Pulmonary artery endothelial cell (primary cell): ENCODE measurements at places on chromosomes 6 and 20. TPM values are rescaled to one million over a fixed set of nuclear protein-coding genes. Genes with fewer than 3 reads are reported as not detected.
A peak's percentile ranks its signal among the peaks of the same experiment; 100 is the strongest.

- no peak for DNase-seq
Measured at GRCh38 chr6:4388675-4389074, 253.3 kb upstream of the ECI2 start.

- DNase-seq = no peak
Measured at GRCh38 chr6:150038202-150039062, 13.1 kb upstream of the RAET1L start.

DNA sequence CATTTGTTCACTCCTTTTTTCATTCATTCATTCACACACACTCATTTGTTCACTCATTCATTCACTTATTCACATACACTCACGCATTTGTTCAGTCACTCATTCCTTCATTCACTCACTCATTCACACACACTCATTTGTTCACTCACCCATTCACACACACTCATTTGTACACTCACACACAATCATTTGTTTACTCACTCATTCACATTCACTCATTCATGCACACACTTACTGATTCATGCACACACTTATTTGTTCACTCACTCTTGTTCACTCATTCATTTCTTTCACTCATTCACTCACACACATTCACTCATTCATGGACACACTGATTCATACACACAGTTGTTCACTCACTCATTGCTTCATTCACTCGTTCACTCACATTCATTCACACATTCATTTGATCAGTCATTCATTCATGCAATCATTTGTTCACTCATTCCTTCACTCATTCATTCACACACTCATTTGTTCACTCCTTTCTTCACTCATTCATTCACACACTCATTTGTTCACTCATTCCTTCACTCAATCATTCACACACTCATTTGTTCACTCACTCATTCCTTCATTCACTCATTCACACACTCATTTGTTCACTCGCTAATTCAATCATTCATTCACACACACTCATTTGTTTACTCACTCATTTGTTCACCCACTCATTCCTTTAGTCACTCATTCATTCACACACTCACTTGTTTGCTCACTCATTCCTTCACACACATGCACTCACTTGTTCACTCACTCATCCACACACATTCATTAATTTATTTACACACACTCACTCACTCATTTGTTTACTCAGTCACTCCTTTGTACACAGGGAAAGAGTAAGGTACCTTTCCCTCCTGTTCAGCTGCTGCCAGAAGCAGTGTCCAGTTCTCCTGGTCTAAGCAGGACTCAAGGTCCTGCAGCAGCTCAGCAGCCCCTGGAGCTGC lies 50.7 kb upstream of the BHLHE23 start:
- DNase-seq = no peak

Gene HLA-DRB5
- total RNA-seq = not detected in 2 replicates

Gene ULBP2
- total RNA-seq = 5.8 and 10.8 TPM in 2 replicates

DNA sequence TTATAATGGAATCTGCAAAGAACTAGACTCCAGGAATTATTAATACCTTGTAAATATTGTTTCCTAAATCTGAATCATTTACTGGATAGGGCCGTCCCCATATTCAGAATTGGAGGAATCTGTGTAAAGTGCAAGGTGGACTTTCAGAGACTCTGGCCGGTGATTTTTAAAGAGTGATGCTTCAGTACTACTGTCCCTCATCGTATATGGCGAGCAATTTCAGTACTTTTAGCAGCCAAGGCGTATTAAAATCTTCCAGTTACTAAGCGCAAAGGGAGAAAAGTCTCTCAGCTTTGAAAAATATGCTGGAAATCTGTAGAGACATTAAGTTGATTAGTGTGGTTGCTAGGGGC lies 483 bp downstream of the SMIM26 start:
- DNase-seq = no peak

DNA sequence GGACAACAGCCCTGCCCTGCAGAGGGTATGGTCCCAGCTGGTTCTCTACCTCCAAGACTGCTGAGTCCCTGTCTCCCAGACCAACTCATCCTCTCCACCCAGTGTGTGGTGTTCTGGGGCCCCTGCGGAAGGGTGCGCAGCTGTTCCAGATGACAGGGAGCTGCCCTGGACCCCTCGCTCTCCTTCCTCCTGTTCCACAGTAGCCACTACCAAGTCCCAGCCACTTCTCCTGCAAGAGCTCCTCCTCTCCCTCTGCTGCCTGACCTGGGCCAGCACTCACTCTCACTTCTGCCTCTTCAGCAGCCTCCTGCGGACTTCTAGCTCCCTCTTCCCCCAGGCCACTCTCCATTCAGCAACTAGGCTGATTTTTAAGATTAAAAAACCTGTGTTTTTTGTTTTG lies 40.1 kb upstream of the TMEM181 start:
- DNase-seq = no peak

DNA sequence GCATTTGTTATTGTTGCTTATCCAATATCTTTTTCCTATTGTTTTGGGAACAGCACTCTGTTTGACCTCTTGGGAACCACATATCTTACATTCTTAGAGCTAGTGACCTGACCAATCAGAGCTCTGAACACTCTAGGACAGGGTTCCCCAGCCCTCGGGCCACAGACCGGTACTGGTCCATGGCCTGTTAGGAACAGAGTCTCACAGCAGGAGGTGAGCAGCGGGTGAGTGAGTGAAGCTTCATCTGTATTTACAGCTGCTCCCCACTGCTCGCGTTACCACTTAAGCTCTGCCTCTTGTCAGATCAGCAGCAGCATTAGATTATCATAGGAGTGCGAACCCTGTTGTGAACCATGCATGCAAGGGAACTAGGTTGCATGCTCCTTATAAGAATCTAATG lies 226.0 kb upstream of the TSHZ2 start:
- no peak for DNase-seq

Gene ELOVL4
- total RNA-seq = 0.71 and 0.99 TPM in 2 replicates

Gene NOTCH4
- total RNA-seq = 20.1 and 25.0 TPM in 2 replicates

GRCh38 chr6:40349123-40349900 lies 237.9 kb downstream of the LRFN2 start:
- no peak for DNase-seq

DNA sequence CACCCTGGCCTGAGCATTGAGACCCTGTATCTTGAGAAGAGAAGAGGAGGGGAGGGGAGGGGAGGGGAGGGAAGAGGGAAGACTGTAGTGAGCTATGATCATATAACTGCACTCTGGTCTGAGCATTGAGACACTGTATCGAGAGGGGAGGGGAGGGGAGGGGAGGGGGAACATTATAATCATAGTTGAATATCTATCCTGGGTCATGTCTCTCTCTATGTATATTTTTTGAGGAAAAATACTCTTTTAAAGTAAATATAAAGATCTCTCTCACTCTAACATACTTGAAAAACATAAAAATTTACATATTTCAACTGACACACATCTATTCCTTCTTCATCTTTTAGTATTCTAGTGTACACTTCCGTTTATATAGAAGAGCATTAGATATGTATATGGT lies 431.0 kb downstream of the CDKAL1 start:
- DNase-seq = no peak

DNA sequence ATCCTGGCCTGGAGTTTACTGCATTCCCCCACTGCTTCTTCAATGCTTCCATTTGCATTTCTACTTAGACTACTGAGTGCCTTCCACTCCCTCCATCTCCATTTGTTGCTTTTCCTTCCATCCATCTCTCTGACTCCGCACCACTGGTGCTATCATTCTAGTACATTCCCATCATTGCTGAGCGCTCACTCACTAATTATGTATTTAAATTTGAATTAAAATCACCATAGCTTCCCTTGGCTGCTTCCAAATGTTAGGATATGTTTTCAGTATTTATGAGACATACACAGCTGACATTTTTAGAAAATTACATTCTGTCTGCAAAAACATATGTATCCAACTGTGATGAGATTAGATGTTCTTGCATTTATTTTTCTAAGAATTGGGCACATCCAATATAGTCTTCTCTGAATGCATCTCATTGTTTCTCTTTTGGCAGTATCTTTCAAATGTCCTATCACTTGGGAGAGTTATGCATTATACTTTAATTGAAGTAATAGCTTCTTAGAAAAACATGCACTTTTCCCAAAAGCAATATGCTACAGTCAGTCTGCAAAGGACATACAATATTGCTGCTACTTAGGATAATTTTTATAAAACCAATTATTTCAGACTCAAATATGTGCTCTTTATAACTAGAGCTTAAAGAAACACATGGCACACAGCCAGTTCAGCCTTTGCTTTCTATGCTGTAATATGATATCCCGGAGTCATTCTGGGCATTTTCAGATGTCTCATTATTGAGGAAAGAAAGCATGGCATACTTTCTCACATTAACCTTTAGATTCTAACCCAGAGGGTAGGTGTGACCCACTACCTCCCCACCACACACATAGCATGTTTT lies 12.1 kb upstream of the COL21A1 start:
- DNase-seq = no peak

GRCh38 chr6:146913842-146914488 lies 290.3 kb upstream of the STXBP5 start:
- DNase-seq = peak; percentile 92

Gene OTOR
- total RNA-seq = not detected in 2 replicates

- DNase-seq = no peak
Measured at GRCh38 chr20:17281478-17281877, 54.6 kb downstream of the PCSK2 start.

- no peak for DNase-seq
Measured at GRCh38 chr6:36129941-36130666, at the start of gene MAPK13. MAPK13 (plus strand) TSS chr6:36130513; CDS start chr6:36130583, 70 bp downstream.

DNA sequence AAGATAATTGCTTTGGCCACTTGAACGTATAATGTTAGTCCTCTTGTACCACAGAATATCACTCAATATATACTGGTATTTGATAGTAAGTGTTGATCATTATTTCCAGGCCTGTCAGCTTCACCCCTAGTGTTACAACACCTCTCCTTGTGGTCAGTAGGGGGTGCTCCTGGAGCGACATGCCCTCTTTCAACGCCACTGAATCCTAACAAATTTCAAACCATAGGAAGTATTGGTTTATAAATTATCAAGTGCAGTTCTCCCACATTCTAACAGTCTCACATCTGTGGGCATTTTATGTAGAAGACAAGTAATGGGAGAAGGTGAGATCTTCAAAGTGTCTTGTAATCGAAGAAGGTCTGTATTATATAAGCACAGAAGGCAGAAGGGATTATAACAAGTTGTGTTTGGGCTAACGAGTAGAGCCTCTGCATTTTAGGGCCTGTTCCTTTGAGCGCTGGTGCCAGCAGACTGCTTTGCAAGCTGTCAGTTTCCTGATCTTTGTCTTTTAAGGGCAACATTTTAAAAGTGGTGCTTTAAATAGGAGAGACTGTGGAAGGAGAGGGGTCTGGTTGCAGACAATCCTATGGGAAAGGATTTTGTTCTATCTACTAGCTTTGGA lies 57.1 kb upstream of the CEP162 start:
- DNase-seq = no peak

Gene FAM217A
- total RNA-seq = not detected in 2 replicates

DNA sequence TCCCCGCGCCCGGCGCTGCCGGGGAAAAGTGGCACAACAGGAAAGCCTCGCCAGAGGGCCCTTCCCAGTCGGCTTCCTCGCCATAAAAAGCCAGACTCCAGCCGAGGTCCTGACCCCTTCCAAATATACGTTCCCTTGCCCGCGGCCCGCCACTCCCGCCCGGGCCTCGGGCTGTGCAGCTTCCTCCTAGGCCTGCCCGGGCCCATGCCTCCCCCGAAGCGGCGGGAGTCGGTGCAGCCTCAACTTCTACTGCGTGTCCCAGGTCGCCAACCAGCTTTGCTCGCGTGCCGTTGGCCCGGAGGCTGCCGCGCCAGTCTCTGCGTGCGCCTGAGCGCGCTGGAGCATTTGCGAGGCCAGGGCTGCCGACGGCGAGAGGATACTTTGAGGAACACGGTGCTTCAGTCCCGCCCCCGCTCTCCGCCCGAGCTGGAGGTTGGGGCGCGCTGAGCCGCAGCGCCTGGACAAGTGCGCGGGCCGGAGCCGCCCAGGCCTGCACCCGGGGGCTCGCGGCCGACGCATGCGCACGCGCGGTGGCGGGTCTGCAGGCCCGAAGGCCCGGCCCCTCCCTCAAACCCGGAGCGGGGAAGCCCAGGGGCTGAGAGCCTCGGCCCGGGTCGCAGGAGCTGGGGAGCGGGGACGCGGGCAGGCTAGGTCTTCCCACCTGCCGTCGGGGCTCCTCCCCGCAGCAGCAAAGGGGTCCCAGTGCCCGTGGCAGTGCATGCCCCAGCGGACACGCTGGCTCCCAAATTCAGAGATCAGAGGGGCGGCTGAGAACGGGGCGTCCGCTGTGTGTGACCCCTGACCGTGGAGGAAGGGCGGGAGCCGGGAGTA lies 10.2 kb downstream of the FOXC1 start:
- no peak for DNase-seq

Gene CTNNBL1
- total RNA-seq = 45.8 and 58.6 TPM in 2 replicates

Gene ERVFRD-1
- 0.04 TPM in 1 of 2 replicates, not detected in the other for total RNA-seq

DNA sequence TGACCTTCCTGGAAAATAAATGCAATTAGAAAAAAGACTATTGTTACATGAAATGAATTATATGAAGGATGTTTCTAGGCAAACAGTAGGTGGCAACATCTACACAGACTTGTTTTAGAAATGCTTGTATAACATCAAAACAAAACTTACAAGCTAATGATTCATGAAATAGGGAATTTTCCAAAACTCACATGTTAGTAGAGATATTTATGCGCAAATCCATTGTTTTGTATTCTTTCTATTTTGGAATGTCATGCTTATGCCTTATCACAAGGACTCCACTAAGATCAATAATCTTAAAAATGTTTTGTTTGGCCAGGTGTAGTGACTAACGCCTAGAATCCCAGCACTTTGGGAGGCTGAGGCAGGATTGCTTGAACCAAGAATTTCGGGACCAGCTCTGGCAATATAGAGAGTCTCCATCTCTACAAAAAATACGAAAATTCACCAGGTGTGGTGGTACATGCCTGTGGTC lies 32.3 kb upstream of the LGSN start:
- DNase-seq = no peak
